Hematopoietic multipotent progenitor cell treated with erythropoietin and hydrocortisone succinate and interleukin-3 and kit ligand, for 6 days (in vitro differentiated cells): ENCODE measurements at places on chromosomes 2 and 18.

GRCh38 chr2:15926252-15926651, 14.1 kb upstream of the MYCN start:
- DNase-seq, result no peak

- peak; percentile 69 for DNase-seq
These were observed 123.0 kb downstream of the MAP4K4 start for GRCh38 chr2:101820519-101820918.

- peak; percentile 42 for DNase-seq
These were observed 56.9 kb downstream of the MFSD6 start for GRCh38 chr2:190465060-190465459.

DNA sequence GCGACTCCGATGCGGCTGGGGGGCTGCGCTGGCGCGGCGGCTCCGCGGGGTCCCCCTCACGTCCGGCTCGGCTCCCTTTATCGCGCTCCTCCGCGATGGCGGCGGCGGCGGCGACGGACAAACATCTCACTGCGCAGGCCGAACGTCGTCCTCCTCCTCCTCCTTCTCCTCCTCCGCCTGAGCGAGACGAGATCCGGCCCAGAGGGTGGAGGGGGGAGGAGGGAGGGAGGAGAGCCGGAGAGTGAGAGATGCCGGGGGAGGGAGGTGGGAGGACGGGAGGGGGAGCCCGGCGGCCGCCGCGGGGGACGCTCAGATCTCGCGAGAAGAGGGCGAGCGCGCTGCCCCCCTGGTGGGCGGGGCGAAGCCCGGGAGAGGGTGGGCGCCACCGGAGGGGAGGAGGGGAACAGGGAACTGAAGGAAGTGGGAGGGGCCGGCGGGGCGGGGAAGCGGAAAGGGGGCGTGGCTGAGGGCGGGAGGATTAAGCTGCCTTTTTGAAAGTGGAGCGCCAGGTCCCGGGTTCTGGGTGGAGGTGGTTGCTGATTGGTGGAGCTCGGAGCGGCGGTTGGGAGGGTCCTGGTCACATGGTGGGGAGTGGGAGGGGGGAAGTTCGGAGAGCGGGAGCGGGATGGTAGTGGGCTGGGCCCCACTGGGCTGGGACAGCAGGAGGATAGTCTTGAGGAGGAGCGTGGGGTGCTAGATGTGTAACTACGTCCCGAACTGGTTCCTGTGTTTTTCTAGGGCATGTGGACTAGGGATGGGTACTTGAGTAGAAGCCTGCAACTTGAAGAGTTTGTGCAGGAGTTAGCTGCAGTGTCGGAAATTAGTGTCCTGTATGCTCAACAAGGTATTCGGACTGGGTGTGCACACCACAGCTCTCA, at the start of gene CUL3:
Gene CUL3, minus strand, starts transcription at position 153 of the 878 bp plus-strand sequence. CDS start 354 bp downstream, outside the sequence.
- peak; percentile 99 for DNase-seq

GRCh38 chr18:25329783-25330182, 22.2 kb downstream of the ZNF521 start:
- no peak for DNase-seq

DNA sequence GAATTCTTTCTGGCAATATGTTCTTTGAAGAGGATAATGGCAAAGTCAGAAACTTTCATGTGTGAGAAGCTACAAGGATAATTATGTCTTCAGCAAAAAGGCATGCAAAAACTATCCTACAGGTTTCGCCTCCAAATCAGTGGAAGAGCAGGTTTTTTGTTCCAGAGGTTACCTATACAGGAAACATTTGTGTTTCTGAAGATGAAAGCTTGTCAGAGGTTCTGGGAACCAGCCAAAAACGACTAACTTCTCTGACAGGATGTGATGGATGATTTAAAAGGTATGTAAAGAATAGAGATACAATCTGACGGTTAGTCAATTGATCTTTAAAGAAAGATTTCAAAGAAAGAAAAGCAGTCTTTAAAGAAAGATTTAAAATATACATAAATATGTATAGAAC, 37.6 kb downstream of the RND3 start:
- DNase-seq, result no peak

DNA sequence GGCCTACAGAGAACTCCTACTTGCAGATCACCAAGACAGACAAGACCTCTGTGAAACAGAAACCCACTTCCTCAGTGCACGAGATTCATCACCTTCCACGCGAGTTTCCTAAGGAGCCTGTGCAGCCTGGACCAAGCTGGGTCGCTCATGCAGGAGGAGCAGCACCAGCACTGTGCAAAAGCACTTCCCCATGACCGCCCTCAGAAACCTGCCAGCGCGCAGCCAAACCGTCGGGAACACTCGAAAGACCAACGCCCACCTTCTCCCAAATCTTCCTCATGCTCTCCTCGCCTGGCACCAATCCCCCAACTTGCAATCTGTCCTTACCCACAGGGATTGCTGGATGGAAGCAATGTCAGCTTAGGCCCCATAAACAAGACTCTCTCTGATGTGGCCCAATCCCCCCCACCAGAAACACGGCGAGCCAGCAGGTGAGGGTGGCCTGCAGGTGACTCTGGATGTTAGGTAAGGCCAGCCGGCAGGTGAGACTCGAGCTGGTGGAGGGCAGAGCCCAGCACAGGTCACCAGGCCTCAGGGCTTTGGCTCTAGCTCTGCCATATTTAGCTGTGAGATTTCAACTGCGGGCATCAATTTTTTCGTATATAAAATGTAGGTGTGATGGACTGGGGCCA, 69.4 kb downstream of the PXDN start:
- DNase-seq, result no peak

- no peak for DNase-seq
These were observed 113.6 kb upstream of the MAP3K20 start for GRCh38 chr2:172962082-172962481.

DNA sequence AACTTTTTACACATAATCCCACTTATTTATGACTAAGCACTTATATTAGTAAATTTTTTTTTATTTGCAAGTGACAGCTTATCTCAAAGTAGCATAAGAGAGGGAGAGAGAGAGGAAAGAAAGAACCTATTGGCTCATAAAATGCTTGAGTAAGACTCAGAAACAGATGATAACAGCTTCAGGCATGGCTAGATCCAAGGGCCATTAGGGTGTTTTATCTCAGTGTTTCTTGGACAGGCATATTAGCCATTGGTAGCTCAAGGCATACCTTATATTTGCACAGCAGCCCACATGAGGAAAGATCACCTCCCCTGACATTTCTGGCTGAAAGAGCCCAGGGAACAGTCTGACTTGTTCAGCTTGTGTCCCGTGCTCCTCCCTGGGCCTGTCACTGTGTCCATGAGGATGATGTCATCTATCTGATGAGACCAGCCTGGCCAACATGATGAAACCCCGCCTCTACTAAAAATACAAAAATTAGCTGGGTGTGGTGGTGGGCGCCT, 64.4 kb downstream of the IL1R2 start:
- DNase-seq, result peak; percentile 50

- DNase-seq, result no peak
These were observed 31.1 kb downstream of the HDAC4 start for GRCh38 chr2:239369631-239370161.

GRCh38 chr2:181523756-181524155, 66.6 kb downstream of the ITGA4 start:
- DNase-seq, result no peak

DNA sequence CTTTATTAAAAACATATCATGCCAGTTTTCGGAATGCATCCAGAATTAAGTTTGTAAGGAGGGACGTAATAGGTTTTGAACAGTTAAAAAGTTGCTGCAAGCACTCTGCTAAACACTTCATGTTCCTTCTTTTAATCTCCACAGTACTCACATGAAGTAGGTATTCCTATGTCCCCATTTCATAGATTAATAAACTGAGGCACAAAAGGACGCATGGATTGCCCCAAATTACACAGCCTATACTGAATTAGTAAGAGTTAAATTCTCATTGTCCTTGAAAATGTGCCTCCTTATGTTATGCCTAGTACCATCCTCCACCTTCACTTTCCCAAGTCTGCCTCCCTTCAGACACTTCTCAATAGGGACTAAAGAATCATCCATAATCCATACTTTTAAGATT, 358.9 kb upstream of the ATP5MC3 start:
- DNase-seq, result no peak

- no peak for DNase-seq
These were observed 70.0 kb downstream of the FIGN start for GRCh38 chr2:163665817-163666216.

GRCh38 chr2:71060871-71061270, 7.6 kb upstream of the NAGK start:
- no peak for DNase-seq
